ENCODE measurements at places on chromosomes 12 and 14.
A peak's percentile ranks its signal among the peaks of the same experiment; 100 is the strongest.

DNA sequence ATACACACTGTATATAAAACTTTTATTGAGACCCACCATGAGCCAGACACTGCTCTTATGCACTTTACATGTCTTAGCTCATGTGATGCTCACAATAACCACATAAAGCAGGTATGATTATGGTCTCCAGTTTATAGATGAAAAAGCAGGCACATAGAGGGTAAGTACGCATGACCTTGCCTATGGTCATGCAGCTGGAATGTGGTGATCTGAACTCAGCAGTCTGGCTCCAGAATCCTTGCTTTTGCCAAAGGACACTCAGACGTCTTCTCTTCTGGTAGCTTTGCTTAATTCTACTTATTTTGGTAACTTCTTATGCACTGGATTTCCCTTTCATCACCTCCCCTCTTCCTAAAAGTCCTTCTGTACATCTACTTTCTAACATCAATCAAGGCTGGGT is 103.3 kb upstream of the CRY1 start:
- DNase-seq: no peak

- no peak for DNase-seq
These were observed 234.4 kb upstream of the CRY1 start for GRCh38 chr12:107327651-107328182.

- no peak for DNase-seq
These were observed 11.1 kb upstream of the SLC6A12 start for GRCh38 chr12:225012-225411.

DNA sequence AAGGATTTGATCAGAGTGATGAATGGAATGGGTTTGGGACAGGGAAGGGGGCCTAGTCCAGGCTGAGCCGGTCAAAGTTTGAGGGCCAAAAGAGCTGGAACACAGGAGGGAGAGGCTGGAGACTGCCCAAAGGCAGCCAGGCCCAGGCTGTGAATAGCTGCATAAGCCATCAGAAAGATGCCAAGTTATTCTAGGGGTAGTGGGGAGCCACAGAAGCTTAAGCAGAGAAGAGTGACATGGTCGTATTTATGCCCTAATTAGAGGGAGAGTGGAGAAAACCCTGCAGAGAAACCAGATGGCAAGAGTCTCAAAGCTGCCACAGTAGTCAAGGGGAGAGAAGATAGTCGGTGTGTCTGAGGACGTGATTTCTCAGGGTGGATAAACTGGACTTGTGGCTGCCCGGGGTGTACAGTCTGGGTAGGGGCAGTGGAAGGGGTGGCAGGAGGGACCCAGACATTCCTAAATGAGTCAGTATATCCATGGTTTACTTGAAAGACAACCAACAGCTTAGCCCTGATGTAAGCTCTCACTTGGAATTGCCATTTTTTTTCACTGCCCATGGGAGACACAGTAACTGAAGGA is 99.2 kb downstream of the PRICKLE1 start:
- DNase-seq: no peak

GRCh38 chr12:26047401-26048226 is 77.2 kb downstream of the BHLHE41 start:
- no peak for DNase-seq

GRCh38 chr14:89617481-89618329 is 200.7 kb upstream of the FOXN3 start:
- peak; percentile 41 for DNase-seq

DNA sequence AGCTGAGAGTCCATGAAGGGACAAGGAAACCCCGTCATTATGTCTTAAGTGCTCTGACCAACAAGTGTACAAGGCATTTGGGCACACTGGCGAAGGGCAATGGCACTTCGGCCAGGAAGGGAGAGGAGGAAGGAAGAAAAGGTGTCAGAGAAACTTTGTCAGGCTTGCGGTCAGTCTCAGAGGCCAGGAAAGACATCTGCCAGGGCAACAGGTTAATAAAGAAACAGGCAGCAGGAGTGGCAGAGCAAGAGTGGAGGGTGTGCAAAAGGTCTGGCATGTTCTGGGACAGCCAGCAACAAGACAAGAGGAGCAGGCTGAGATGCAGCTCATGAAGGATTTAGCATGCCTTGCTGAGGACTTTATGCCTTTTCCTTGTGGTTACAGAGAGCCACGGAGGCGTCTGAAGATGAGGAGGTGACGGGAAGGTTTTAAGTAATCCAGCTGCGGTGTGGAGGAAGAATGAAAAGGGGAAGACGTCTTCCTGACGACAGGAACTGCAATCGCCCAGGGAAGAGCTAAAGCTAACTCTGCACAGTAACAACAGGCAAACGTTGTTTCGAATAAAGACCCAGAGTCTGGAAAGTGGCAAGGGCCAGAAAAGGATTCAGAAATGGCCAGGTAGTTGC is 13.1 kb downstream of the APPL2 start:
- DNase-seq: no peak

All from activated T-cell treated with anti-CD3 and anti-CD28 coated beads, Interleukin-2, amount 50 U/mL, for 1 hour (primary cell).